GM03348 (cell line): ENCODE measurements at places on chromosomes 12 and 14.

DNA sequence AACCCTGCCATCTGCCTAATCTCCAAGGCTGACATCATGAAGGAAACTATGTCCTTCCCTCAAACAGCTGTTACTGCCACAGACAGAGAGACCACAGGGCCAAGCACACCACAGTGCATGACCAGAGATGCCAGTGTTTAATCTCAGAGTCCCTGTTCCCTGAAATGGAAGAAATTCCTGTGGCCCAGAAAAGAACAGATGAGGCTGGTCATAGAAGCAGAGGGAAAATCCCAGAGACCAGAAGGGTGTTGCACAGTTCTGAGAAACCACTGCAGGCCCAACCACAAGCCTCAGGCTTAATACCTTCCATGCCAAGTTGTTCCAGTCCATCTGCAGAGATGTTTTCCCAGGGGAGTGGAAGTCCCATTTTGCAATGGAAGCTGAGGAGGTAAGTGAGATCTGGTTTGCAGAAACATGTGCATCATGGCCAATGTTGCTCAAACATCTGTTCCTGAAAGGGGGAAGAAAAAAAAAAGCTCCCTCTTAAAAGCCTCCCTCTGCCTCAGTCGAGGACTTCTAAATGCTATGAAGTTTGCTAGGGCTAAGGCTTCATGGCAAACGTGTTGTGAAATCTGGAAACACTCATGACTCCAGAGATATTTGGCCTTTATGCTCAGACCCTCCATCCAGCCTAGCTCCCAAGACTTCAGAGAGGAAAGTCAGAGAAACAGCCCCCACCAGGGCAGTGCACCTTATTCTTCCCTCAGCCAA is 98.6 kb downstream of the SCARB1 start:
- DNase-seq: peak; percentile 86

DNA sequence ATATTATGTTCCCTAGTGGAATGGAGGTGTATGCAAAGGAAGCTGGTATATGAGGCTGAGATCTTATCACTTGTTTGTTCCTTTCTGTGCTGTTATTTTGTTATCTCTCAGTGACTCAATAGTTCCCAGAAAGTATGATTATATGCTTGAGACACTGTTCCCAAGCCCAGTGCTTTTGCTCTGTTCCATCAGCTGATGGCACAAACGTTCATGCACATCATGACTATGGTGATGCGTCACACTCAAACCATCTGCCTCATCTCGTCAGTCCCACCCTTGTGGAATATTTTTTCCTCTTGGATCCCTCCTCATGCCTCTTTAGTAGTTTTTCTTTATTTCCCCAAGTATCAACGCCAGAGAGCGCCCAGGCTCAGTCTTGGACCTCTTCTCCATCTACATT is 786.9 kb downstream of the AACS start:
- no peak for DNase-seq

GRCh38 chr14:56026506-56026905 is 91.7 kb upstream of the PELI2 start:
- no peak for DNase-seq

DNA sequence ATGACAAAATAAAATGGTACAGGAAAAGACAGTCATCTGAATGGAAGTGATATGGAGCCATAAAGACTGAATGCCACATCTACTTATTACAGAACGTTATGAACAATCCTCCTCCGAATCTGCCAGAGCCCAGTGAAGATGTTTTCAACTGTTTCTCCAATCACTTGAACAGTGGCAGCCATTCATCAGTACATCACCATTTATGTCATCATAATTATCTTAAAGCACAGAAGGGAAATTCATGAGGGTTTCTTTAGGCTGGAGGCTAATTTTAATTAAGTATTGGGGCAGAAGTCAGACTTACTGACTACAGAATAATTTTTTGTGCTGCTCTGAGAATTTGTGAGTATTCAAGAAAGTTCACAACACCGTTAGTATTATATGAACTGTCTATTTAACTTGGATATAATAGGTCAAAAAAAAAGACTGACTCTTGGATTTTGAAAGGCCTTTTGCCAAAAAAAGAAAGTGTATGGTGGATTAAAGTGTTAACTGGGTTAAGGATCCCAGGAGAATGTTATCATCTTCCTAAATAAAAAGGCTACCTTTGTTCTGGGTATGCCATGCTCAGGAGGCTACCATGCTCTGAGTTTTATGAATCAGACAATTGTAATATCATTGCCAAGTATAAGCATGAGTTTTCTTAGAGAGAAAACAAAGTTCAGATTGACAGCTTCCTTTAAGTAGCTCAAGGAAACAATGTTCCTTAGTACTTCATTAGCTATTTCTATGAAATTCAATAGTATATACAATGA is 40.1 kb downstream of the PDZRN4 start:
- DNase-seq: no peak

- peak; percentile 59 for DNase-seq
These were observed 44.5 kb upstream of the EEA1 start for GRCh38 chr12:92973614-92974013.

DNA sequence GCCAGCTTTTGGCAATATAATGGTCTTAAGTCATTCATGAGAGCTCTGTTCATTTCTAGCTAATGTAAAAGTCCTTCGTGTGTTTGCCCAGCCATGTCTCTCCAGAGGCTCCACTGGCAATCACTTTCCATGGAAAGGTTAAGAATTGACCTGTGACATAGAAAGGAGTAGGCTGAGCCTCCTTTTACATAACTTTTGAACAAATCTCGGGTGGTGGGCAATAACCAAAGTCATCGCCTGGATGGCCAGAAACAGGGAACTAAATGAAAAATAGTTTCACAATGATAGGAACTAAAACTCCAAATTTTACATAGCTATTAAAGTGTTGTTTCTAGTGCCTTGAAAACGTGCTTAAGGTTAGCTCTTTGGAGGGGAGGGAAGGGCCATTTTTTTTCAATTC is 6.5 kb downstream of the BHLHE41 start:
- DNase-seq: no peak

- no peak for DNase-seq
These were observed 58.0 kb downstream of the TMTC1 start for GRCh38 chr12:29725587-29726320.

DNA sequence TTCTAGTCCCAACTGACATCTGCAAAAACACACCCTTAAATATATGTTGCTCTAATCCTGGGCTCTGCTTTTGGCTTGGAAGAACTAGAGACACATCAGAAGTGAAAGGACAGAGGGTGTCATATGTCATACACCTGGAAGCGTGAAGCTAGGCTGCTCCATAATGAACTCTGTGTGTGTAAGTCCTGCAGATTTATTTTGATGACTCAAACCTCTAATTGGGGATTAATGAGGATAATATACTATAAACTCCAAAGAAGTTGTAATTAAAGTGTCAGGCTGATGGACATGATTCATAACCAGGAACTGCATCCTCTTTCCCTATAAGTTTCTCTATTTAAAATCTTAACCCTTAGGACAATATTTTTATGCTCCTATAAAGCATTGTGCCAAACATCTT is 4.4 kb upstream of the KCNK10 start:
- DNase-seq: no peak

DNA sequence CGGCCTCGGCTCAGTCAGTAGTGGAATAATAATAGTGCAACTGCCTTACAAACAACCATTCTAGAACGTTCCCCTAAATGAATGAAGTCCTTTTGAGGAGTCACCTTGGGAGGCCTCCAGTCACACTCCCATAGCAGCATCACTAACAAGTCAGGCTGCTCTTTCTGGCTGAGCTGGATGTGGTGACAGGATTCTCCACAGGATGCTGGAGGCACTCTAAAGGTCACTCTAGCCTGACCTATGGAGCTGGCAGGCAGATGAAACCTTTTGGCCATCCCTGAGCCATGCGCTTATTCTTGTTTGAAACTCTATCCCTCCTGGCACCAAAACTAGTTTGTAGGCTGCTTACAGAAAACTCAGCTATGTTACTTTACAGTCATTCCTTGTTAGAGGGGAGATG is 17.9 kb upstream of the TFCP2 start:
- DNase-seq: no peak

DNA sequence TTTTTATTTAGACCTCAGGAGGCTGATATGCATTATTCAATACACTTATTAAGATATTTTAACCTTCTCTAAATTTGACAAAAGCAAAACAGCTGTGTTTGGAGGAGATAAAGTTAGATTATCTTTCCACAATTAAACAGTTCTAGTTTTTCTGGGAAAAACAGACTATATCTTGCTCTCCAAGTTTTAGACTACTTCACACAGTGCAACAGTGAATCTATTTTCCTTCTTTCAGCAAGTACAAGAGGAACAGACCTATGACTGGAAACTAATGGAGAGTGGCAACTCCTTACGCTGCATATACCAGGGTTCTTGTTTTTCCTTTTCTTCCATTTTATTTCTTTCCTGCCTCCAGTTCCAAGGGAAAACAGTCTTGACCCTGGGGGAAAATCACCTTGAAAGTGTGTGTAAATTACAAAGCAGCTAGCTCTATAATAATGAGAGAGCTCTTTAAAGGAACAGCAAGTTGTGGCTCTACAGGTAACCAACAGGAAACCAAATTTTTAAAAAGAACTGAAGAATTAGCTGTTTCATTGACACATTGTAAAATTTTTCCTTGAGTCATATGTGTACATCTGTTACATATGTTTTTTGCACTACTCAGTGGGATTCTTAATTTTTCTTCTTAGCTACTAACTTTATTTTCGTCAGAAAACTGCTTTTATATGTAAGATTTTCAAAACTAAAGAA is 27.4 kb downstream of the DNM1L start:
- DNase-seq: no peak

DNA sequence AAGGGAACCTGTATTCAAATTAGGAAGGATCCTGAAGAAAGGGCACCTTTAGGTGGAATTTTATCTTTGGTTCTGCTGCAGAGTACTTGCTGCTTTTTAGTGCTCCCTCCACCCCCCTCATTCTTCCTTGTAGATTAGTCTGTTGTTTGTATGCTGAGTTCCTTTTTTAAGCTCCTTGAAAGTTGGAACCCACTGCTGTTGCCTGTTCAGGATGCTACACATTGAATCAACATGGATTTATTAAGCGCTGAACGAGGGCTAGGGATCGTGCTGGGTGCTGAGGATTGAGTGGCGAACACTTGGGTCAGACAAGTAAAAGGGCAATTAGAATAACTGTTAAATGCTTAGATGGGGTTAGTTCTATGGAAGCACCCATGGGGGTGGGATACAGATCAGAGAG is 884 bp upstream of the AMN1 start:
- no peak for DNase-seq

DNA sequence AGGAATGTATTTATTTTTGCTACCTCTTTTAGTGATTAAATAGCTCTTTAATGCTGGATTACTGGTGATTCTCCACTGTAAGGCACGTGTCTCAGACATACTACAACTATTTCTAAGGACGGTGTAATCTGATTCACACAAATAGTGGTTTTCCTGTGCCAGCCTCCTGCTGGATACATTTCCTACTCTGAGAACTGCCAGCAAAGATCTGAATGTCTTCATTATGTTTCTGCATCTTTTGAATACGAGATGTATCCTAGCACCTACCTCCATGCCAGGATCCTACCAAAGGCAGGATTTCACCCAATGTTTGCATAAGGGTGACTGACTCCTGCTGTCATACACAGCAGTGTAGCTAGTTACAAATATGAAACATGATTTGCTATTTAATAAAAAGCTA is 120.6 kb downstream of the PRICKLE1 start:
- DNase-seq: no peak
